ENCODE measurements at places on chromosomes 11 and 22. TPM values are rescaled to one million over a fixed set of nuclear protein-coding genes. Genes with fewer than 3 reads are reported as not detected.

DNA sequence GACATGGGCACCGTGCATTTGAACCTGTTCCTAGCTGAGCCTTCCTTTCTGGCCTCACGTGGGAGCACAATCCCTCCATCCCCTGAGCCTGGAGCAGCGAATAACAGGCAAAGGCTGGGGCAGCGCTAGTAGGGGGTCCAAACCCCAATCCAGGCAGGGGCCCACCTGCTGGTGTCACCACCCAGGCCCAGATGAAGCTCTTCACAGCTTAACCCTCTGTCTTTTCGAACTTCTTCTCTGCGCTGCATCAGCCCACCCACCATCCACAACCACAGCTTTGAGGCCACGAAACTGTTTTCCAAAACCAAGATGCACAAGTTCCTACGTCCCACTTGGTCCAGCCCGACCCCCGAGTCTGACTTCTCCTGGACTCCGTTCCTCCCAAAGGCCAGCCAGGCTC is 11.5 kb downstream of the KCNC1 start:
- no peak overlapping the region for H3K27ac ChIP-seq
- no peak overlapping the region for H3K4me3 ChIP-seq
- no peaks in the 10 kb centered on the region for H3K36me3 ChIP-seq
- H3K4me1 ChIP-seq: no peaks in the 10 kb centered on the region
- H3K27me3 ChIP-seq: no peaks in the 10 kb centered on the region

DNA sequence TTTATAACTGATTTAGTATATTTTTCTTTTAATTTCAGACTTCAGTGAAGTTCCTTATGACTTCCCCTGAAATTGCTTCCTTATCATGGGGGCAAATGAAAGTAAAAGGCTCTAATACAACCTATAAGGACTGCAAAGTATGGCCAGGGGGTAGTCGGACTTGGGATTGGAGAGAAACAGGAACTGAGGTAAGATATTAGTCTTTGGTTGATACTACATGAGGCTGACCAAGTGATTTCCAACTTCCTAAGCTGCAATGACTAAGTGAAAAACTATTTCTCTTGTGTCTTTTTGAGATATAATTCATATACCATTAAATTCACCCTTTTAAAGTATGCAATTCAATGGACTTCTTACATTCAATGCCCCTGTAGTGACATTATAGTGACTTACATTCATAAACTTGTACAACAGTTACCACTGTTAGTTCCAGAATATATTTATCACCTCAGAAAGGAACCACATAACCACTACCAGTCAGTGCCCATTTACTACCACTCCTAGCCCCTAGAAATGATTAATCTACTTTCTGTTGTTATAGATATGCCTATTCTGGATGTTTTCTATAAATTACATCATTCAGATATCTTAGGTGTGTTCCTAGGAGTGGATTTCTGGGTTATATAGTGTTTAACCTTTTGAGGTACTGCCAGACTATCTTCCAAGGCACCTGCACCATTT is 21.6 kb downstream of the AAMDC start:
- no peak overlapping the region for H3K4me3 ChIP-seq
- no peaks in the 10 kb centered on the region for H3K4me1 ChIP-seq

GRCh38 chr11:78560826-78561484 is 13.7 kb downstream of the NARS2 start:
- H3K4me1 ChIP-seq: peaks cover 18% of the 10 kb centered on the region
- H3K4me3 ChIP-seq: no peak overlapping the region
- no peak for DNase-seq
- H3K27me3 ChIP-seq: no peaks in the 10 kb centered on the region

DNA sequence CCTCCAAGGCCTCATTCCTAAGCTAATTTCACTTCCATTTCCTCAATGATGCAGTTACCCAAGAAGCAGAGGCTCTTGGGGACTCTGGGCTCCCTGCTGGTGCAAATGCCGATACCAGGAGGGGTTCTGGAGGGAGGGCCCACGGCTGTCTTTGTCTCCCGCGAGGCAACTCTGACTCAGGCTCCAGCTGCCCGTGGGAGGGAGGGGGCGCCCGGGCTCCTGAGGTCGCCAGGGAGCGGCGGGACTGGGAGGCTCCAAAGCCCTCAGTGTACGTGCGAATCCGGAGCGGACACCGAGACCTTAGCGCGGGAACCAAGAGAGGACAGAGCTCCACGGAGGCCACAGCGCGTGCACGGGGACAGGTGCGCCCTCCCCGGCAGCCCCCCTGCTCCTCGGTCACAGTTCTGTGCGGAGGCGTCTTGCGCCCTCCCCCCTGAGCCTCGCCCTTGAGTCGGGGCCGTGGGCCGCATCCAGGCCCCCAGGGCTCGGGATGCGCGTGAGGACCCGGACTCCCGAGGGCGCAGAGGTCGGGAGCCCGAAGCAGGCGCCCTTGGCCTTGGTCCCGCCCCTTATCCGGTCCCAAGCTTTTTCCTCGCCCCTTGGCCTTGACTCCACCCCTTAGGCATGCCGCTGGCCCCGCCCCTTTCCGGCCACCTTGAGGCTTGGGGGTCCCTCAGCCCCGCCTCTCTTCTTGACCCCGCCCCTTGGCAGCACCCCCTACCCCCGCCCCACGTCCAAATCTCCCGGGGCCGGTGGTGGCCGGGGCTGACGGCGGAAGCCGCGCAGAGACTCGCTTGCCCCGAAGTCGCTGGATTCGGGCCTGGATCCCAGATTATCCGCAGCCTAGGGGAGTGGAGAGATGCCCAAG is 4.7 kb upstream of the SHISA8 start:
- peak; percentile 71 for DNase-seq
- H3K4me1 ChIP-seq: peaks cover 7% of the 10 kb centered on the region
- no peaks in the 10 kb centered on the region for H3K27me3 ChIP-seq

- no peak for DNase-seq
- no peaks in the 10 kb centered on the region for H3K36me3 ChIP-seq
- no peaks in the 10 kb centered on the region for H3K4me1 ChIP-seq
- H3K27me3 ChIP-seq: no peaks in the 10 kb centered on the region
- H3K4me3 ChIP-seq: no peak overlapping the region
- H3K27ac ChIP-seq: no peak overlapping the region
Measured at GRCh38 chr22:25987948-25988347, 181.3 kb upstream of the SEZ6L start.

Gene HOATZ
- total RNA-seq: 10.8 TPM

Gene IL17REL
- total RNA-seq: 0.55 TPM

Gene DNHD1
- 103 TPM for total RNA-seq

Gene PANX3
- 0.43 TPM for total RNA-seq

Gene FAM111B
- total RNA-seq: 0.24 TPM

Gene UBQLNL
- total RNA-seq: 8.8 TPM

Gene MS4A7
- total RNA-seq: 11.9 TPM

All from testis (tissue), 5 donors.